NCI-H446 treated with DMSO at 0.1 percent for 48 hours (cell line): ENCODE measurements at places on chromosomes 6 and 20.

GRCh38 chr6:88964509-88964908, 1.1 kb upstream of the RNGTT start:
- DNase-seq: no peak

GRCh38 chr6:53349209-53349693, 501 bp upstream of the ELOVL5 start:
- DNase-seq: no peak

GRCh38 chr6:1858859-1859258, 249.1 kb downstream of the FOXC1 start:
- no peak for DNase-seq

- DNase-seq: peak; percentile 55
Observed at GRCh38 chr6:127516662-127517273, 2.4 kb downstream of the MTCL3 start.

GRCh38 chr6:72696055-72696454, 74.2 kb downstream of the KCNQ5 start:
- no peak for DNase-seq

- DNase-seq: no peak
Observed at GRCh38 chr6:11141295-11141694, 29.8 kb upstream of the ERVFRD-1 start.

- no peak for DNase-seq
Observed at GRCh38 chr6:166308033-166308768, at the start of gene PRR18. Gene PRR18, minus strand, starts transcription at chr6:166308392. Its CDS starts 250 bp downstream, at chr6:166308142.

DNA sequence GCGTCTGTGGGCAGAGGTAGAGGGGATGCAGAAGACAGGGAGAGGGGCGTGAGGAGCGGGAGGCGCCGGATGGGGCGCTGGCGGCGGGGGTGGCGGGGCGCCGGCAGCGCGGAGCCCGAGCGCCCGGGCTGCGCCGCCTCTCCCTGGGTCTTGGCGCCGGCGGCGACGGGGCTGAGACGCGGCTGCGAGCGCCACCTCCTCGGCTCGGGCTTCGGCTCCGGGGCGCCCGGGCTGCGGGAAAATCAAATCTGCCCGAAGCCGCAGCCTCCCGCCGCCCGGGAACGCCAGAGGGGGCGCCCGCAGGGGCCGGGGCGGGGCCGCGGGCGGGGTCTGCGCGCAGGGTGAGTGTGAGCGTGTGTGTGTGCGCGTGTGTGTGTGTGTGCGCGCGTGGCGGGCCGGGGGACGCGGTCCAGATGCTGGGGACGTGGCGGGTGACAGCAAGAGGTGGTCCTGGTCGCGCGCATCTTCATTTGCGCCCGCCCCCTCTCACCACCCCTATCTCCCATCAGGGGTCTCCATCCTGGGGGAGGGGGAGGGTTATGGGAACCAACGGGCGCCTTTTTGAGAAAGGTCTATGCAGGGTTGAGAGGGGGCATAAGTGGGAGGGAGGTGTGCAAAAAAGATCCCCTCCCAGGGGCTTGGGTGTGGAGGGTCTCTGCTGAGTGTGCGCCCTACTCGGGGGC, 646 bp upstream of the CPNE5 start:
- no peak for DNase-seq

DNA sequence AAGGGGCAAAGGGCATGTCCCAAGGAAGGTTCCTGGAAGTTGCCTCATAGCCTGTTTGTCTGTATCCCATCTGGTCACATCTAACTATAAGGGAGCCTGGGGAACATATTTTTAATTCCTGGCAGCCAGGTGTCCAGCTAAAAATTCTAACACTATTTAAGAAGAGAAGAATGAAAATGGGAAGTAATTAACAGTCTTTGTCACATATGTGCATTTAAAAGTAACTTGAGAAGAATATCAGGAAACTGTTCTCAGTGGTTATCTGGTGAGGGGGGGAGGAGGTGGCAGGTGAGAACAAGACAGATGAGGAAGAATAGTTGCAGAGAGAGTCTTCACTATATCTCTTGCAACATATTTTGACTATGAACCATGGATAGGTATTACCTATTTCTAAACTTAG, 75.5 kb upstream of the ELOVL5 start:
- no peak for DNase-seq

DNA sequence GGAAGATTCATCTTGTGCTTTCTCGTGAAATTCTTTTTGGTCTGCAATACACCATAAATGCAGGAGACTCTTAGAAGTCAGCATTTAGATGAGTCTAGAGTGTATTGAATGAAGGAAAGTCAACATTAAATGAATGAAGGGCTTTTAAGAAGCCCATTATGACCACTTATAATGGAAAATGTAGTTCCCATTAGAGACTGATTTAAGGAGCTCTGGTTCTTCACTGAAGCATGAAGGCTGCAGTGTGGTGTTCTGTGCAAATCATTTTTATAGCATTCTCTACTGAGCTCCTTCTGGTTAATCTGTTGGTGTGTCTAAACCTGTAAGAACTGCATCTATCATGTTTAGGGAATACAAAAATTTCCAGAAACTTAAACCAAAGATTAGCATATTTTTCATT, 19.7 kb downstream of the NCOA7 start:
- no peak for DNase-seq

DNA sequence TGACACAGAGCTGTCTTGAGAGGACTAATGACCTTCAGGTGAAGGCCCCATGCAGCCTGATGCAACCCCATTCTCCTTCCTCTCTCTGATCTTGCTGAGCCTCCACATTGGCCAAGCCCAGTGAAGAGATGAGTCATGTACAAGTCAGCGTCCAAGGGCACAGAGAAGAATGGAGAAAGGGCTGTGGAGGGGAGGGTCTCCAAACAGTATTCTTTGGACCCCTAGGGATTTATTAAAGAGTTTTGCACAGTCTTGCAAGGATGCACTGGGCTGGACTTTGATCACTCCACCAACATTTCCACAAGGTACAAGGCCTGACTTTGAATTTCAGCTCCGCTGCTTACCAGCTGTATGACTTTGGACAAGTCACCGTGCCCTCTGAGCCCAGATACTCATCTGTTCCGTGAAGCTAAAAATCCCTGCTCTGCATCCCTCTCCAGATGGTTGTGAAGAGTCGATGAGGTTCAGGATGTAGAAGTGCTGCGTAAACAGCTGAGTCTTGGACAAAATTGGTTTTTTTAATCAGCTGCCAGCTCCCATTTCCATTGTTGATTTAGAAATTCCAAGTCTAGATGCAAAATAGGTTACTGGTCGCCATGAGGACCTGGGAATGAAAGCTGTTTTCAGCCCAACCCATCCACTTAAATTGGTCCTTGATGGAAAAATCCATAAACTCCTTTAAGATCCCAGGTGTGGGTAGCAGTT, 14.1 kb upstream of the KCNG1 start:
- DNase-seq: peak; percentile 89

- DNase-seq: no peak
Observed at GRCh38 chr6:42405021-42405420, 46.7 kb downstream of the TRERF1 start.

GRCh38 chr20:56395166-56395565, 2.7 kb downstream of the CSTF1 start:
- DNase-seq: no peak

- DNase-seq: no peak
Observed at GRCh38 chr20:14569641-14570040, 232.2 kb upstream of the FLRT3 start.

GRCh38 chr20:17796091-17796563, 96.4 kb downstream of the BANF2 start:
- DNase-seq: no peak

DNA sequence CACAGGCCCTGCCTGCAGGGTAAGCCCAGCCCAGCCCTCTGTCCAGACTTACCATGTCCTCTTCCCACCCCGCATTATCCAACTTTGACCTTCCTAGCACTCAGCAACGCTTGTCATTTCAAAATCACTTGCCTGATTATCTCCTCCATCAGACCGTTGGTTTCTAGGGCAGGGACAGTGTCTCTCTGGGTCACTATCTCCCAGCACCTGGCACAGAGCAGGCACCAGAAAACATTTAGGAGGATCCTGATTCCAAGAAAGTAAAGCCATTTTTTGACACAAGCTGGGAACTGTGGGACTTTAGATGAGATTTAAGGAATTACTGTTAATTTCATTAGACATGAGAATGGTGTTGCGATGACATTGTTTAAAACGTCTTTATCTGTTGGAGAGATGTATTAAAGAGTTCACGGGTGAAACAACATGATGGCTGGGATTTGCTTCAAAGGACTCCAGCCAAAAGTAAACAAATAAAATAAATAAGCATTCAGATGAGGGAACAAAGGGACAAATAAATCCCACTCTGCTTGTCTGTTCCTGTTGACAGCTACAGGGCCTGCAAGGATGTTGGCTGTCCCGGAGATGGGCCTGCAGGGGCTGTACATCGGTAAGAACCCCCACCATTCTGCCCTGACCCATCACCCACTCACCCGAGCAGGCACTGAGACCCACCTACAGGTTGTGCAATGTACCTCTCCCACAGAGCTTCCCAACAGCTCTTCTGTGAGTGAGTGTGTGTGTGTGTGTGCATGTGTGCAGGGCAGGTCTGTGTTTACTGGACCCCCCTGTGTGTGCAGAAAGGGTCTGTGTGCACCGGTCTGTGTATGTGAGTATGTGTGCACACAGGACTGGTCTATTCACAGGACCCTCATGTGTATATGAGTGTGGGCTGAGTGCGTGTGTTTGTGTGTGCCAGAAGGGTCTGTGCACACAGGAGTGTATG, 5.9 kb downstream of the HSPA12B start:
- no peak for DNase-seq

DNA sequence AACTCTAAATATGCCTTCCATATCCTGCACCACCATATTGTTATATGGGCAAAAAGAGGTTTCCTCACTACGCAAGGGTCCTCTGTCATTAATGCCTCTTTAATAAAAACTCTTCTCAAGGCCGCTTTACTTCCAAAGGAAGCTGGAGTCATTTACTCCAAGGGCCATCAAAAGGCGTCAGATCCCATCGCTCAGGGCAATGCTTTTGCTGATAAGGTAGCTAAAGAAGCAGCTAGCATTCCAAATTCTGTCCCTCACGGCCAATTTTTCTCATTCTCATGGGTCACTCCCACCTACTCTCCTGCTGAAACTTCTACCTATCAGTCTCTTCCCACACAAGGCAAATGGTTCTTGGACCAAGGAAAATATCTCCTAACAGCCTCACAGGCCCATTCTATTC, 30.3 kb upstream of the ZBTB22 start:
- no peak for DNase-seq

DNA sequence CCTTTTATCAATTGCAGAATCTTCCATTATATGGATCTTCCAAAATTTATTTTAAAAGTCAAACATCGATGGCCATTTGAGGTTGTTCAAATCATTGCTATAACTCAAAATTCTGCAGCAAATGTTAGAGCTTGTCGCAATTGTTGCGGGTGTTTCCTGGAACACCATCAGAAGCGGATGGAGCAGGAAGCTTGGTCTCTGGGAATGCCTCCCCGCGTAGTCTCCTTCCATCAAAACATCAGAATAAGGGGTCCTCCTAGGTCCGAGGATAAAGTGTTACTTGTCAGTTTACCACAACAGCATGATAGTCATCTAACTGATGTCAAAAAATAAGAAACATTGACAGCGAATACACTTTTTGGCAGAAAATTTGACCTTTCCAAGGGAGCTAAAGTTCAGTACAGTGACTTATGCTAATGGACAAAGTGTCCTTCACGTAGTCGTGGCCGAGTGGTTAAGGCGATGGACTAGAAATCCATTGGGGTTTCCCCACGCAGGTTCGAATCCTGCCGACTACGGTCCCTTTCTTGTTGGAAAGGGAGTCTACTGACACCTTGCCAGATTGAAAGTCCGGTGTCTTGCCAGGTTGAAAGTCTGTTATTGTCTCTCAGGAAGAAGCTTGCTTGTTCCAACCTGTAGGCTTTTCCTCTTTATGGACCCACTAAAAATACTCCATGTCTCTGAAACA, 59.0 kb upstream of the ZNF184 start:
- no peak for DNase-seq

- DNase-seq: no peak
Observed at GRCh38 chr20:41340327-41341055, at the start of gene LPIN3. Gene LPIN3, plus strand, starts transcription at chr20:41340821. Its CDS starts 4,983 bp downstream, at chr20:41345804.

DNA sequence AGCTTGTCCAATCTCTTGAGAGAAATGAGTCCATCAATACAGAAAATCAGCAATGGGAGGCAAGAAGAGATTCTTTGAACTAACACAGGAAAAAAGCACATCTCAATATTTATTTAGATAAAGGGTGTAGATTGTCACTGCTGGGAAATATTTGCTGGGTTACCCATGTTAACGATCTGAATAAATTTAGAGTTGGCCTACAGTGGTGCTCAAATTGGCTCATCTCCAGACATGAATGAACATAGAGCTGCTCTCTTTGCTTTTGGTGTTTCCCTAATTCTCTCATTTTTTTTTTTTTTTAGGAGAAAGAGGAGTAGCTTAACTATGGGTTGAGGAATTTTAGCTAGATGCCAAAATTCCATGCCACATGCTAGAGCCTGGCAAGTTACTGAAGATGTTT, 471.2 kb downstream of the PKHD1 start:
- no peak for DNase-seq

DNA sequence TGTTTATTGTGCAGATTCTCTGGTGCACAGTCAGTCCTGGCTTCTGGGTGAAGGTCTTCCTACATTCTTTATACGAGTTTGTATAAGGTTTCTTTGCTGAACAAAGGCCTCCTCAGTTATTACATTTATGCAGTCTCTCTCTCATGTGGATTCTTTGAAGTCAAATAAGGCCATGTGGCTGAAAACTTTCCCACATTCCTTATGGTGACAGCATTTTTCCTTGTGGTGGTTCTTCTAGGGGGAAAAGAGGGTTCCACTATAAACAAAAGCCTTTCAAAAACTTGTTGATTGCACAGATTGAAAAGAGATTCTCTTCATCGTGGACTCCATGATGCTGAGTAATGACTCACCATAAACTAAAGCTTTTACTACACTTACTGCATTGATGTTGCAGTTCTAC, 19.2 kb downstream of the ZSCAN12 start:
- DNase-seq: no peak

GRCh38 chr6:7721649-7722048, 4.2 kb upstream of the BMP6 start:
- DNase-seq: no peak

- peak; percentile 22 for DNase-seq
Observed at GRCh38 chr20:54293526-54293925, 85.6 kb downstream of the PFDN4 start.

DNA sequence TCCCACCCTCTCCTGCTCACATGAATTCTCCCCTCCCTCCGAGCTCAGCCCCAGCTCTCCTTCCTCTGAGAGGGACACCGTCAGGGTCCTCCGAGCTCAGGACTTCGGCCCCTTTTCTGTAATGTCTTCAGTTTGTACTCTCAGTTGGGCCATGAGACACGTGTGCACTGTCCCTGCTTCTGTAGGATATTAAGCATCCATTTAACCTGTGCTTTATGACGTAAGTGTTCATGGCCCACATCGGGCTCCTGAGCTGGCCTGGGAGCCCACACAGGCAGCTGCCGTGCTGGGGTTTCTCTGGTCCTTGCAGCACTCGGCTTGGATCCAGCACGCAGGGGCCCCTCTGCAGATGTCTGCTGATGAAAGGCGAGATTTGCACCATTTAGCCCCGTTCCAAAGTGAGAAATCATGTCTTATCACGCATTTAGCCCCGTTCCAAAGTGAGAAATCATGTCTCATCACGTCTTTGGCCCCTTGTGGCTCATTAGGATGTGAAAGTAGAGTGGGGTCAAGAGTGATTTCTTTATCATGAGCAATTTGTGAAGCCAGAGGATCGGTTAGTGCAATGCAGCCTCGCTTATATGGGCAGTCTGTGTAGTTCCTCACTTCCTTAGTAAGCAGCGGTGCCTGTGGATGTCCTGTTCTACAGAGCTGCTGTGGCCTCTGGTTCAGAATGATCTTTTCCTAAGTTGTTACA, 25.3 kb downstream of the DUSP22 start:
- no peak for DNase-seq

GRCh38 chr6:117919275-117919674, 12.2 kb downstream of the SLC35F1 start:
- DNase-seq: no peak
